ENCODE measurements at places on chromosomes 1 and 21. TPM values are rescaled to one million over a fixed set of nuclear protein-coding genes. Genes with fewer than 3 reads are reported as not detected.

Gene NCF2
- total RNA-seq: 8.6 TPM

Gene BRDT
- total RNA-seq: not detected

Gene CD1C
- total RNA-seq: not detected

Gene AVPR1B
- not detected for total RNA-seq

Gene ITLN1
- 0.54 TPM for total RNA-seq

Gene CXADR
- 51.7 TPM for total RNA-seq

Gene NEXN
- total RNA-seq: 2.0 TPM

Gene GCSAML
- not detected for total RNA-seq

Gene REN
- total RNA-seq: not detected
